Glutamatergic neuron (in vitro differentiated cells): ENCODE measurements at places on chromosomes 5 and 9. TPM values are rescaled to one million over a fixed set of nuclear protein-coding genes. Genes with fewer than 3 reads are reported as not detected.

GRCh38 chr5:138289296-138289695 is 14.9 kb upstream of the GFRA3 start:
- DNase-seq = no peak

SPINK13 gene
- total RNA-seq = not detected

- DNase-seq = no peak
Observed at GRCh38 chr9:5671711-5672353, 42.9 kb downstream of the RIC1 start.

GRCh38 chr5:175895686-175896102 is 24.3 kb downstream of the CPLX2 start:
- DNase-seq = no peak

QRFP gene
- total RNA-seq = not detected

GRCh38 chr9:32603914-32604852 is 31.2 kb upstream of the NDUFB6 start:
- no peak for DNase-seq

DNA sequence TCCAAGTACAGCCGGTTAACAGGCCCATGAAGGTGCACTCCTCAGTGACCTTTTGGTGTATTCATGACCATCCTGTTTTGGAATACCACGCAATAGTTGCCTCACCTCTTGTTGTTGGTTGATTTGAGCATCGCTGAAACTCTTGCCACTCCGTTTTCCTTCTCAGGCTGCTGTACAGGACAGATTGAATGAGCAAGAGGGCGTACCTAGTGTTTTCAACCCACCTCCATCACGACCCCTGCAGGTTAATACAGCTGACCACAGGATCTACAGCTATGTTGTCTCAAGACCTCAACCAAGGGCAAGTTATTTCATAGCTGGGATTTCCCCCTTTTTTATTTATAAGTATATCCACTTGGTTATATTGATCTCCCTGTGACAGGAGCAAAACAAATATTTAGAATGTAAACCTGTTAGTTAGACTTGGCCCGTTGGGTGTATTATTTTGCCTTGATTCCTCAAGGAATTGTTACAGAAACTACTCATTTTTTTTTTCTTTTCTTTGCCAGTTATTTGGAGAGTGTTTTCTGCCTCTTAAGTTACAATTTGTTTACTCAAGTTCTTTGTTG is 38.1 kb downstream of the FAF2 start:
- DNase-seq = no peak

CER1 gene
- total RNA-seq = 3.0 TPM

CDC20B gene
- total RNA-seq = 0.34 TPM

AHRR gene
- 2.0 TPM for total RNA-seq

DNA sequence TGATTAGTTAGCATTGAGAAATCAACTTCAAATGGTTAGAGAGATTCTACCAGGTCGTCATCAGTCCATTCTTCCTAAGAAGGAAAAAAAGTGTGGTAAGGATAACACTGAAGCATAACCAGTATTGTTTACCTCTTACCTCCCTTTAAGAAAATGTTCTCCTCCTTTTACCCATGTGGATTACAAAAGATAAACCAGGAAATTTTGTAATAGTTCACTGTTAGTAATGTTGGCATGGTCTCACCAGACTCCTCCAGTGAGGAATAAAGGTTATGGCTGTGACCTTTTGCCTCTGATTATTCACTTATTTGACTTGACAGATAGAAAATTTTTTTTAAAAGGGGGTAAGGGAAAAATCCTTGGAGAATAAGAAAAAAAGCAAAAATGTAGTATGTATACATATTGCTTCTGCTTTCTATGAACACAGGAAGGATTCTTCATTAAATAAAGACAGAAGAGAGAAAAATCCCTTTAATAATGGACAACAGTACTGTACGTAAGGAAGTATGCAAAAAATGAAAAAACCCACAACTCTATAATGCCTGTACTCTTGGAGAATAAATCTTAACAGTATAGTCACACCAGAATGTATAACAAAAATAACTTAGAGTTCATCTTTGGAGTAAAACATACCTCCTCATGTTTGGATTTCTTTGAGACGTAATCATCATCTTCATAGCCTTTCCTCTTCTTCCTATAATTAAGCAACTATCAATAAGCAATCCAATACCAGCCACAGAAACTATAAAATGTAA is 18.1 kb downstream of the CCNH start:
- DNase-seq = no peak

C9orf72 gene
- 53.9 TPM for total RNA-seq

SLC36A3 gene
- total RNA-seq = not detected

SEMA4D gene
- 192 TPM for total RNA-seq

- DNase-seq = no peak
Observed at GRCh38 chr9:130166399-130166798, 5.8 kb upstream of the NCS1 start.

DNA sequence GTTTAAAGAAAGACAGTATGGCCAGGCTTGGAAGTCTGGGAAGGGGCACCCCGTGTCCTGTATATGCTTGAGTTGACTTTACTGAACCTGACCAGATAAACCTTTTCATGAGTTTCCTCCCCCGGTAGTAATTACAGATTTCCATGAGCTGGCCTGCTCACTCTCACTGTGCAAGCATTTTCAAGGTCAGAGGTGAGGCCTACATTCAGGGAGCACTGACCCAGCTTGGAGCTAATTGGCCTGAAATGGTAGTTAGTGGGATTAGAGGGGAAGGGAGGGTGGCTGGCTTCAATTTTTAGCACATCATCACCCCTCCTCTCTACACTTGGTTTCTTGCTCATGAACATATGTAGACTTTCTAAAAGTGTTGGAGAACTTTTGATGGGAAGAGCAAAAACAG is 99.2 kb downstream of the PSAT1 start:
- DNase-seq = no peak

MED7 gene
- 13.2 TPM for total RNA-seq

- DNase-seq = no peak
Observed at GRCh38 chr5:128825826-128826225, 139.5 kb upstream of the SLC27A6 start.

MAMDC4 gene
- 17.6 TPM for total RNA-seq

GRCh38 chr5:169583101-169583423 is 511 bp upstream of the SPDL1 start:
- no peak for DNase-seq

- DNase-seq = peak; percentile 65
Observed at GRCh38 chr9:96317335-96317980, 15.5 kb upstream of the HSD17B3 start.

DNA sequence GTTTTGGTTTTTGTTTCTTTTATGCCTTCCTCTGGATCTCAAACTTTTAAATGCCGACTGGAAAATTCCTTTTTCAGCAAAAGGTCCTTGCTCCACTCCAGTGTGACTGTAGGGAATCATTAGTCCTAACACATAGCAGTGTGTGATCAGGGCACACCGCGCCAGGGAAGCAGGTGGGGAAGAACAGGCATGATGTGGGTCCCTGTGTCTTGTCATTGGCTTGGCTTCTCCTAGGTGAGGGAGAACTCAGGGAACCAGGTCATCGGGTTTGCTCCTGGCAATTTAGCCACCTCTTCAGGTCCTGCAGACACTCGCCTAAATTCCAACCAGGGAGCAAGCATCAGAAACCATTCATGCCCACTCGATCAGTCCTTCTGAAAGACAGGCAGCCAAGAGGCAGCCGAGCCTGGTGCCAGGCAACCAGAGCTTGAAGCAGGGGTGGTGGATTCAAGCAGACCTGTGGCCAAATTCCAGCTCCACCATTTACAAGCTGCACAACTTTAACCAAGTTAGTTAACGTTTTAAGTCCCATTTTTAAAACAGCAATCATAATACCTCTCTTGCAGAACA is 514.2 kb downstream of the BNC2 start:
- no peak for DNase-seq

ENHO gene
- 11.5 TPM for total RNA-seq

DNA sequence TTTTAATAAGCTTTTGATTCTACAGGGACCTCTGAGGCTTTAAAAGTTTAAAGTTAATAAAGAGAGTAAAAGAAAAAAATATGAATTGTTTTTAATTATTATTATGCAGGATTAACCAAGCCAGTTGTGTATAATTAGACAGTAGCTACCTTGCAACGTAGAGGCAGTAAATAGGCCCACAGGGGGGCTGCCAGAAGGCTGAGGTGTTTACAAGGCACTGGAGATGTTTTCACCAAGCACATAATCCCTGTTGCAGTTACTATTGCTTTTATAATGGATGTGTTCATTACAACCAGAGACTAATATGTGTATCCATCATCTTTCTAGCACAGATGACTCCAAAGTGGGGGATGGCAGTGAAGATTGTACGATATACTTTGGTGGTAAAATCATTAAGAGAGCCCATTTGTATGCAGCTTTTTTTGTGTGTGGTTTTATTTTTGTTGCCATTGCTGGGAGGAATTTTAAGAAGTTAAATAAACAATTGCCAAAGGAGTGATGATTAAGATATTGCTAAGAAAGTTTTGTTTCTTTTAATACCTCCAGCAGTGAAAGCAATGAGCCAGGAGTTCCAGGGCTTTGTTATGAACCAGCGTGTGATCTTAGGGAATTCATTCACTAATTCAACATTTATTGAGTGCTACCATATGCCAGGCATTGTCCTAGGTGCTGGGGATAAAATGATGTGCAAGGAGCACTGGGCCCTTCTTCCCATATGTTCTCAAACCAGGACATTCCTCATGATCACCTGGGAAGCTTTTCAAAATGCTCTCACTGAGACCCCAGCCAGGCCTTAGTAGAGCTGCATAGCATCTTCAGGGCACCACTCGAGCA is 138.7 kb upstream of the EFNA5 start:
- no peak for DNase-seq
